CD4-positive, alpha-beta T cell (primary cell): ENCODE measurements at places on chromosomes 7 and 10.

- no peak for DNase-seq
Observed at GRCh38 chr7:27367933-27368549, 125.4 kb downstream of the EVX1 start.

- DNase-seq, result no peak
Observed at GRCh38 chr10:42802876-42803275, 20.3 kb downstream of the BMS1 start.

GRCh38 chr10:84026821-84027257 lies 112.5 kb upstream of the GHITM start:
- no peak for DNase-seq

DNA sequence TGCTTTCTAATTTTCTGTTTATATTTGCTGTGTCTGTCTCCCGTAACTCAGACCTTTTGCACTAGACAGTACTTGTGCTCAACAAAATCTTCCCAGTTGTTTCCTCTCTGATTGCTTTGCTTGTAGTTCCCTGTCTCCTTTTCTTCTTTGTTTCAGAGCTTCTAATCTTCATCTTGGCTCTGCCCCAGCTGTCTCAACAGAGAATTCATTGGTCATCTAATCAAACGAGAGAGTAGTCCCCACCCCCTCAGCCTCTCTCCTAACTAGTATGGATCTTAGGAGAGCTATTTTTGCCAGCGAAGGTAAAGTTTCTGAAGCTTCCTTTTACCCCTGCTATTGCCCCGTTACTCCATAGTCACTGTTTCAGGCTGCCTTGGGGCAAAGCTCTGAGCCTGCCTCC lies 32.8 kb downstream of the SLC26A4 start:
- no peak for DNase-seq

DNA sequence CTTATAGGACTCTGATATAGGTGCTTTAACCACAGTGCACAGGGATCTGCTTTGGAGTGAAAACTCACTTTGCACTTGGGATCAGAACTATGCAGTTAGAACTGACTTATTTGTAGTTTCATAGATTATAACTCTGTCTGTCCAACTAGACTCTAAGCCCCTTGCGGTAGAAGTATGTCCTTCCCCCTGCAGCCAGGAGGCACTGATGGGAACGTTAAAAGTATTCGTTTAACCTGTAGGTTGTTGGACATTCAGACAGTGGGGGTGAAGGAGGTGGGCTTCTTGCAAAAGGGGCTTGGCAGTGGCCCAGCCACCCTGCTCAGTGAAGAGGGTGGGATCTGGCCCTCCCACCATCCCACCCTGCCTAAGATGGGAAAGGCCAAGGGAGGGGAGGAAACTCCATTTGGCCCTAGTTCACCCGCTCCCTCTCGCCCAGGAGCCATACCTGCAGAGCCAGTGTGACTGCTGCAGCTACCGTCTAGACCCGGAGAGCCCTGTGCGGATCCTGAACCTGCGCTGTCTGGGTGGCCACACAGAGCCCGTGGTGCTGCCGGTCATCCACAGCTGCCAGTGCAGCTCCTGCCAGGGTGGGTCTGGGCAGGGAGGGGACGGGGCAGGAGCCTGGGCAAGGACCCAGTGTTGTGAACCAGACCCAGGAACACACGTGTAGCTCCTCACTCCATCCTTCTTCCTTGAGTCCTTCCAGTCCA lies 5.7 kb upstream of the ZNF862 start:
- no peak for DNase-seq

GRCh38 chr7:116902867-116903266 lies 40.5 kb downstream of the CAPZA2 start:
- DNase-seq, result no peak

DNA sequence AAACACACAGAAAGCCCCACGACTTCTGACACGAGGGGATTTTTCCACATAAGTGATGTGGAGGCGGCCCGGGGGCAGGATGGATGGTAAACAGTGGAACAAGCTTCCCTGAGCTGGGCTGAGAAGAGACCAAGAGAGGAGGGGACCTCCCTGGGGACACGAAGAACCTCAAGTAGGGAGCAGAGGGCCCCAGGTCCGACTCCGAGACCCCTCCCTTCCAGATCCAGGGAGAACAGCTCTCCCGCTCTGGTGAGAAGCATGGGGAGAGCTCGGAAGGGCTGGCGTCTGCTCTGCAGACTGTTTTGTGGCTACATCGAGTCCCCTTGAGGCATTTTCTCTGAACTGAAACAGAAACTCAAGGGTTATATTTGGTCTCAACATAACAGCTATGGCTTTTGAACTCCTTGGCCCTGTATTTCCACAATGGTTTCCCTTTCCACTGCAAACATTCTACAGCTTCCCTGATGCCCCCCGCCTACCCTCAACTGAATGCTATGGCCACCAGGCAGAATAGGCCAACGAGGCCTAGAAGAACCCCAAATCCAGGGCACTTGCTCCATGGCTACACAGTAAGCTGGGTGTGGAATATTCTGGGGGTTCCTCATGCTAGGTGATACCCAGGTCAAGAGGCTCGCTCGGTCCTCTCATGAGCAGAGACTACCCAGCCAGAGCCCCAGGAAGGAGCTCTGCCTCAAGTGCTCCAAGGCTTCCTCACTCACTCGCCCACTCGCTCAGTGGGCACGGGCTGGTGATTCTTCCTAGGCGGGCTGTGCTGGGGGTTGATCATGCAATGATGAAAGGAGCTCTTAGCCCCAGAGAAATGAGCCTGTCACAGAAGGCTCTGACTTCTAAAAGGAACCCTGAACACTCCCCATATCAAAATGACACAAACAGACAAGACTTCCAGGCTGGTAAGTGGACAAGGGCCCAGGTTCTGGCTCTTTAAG lies 47.5 kb downstream of the FAM53B start:
- DNase-seq, result no peak

- DNase-seq, result peak; percentile 38
Observed at GRCh38 chr7:100655908-100656674, at the start of gene ACTL6B. ACTL6B (minus strand) TSS chr7:100656448; CDS start chr7:100656354, 94 bp downstream.

- no peak for DNase-seq
Observed at GRCh38 chr10:11772575-11773288, 30.6 kb downstream of the ECHDC3 start.

GRCh38 chr10:27153845-27154193 lies 365 bp downstream of the YME1L1 start:
- no peak for DNase-seq

- DNase-seq, result no peak
Observed at GRCh38 chr10:15197276-15197675, 28.8 kb upstream of the NMT2 start.

DNA sequence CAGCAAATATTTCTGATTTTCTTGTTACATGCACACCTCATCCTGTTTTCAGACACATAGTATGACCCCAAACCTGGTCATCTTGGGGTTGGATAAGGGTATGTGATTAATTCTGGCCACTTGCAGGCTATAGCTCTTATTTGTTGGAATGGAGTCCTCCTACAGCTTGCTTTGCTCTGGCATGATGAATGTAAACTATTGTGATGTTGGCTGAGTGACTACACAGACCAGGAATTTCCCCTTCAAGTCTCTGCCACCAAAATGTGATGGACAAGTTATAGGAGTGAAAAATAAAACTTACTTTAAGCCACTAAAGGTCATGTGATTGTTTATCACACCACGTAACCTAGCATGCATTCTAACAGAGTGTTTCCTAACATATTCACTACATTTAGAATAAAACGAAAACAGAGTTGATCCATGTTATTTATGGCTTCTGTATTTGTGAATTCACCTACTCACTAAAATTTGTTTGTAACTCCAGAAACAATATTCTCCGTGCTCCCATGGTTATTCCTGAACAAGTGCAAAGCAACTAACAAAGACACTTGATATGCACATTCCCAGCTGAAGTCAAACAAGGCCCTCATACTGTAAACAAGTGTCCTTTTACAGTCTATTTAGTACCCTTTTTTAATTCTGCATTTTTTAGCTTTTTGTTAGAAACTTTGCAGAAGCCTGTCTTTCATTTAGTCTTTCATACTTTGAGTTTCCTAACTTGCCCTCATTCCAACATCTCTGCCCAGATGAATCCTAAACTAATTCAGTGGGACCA lies 599.2 kb upstream of the PCDH15 start:
- DNase-seq, result no peak

GRCh38 chr7:131279044-131279443 lies 48.6 kb upstream of the MKLN1 start:
- DNase-seq, result no peak

DNA sequence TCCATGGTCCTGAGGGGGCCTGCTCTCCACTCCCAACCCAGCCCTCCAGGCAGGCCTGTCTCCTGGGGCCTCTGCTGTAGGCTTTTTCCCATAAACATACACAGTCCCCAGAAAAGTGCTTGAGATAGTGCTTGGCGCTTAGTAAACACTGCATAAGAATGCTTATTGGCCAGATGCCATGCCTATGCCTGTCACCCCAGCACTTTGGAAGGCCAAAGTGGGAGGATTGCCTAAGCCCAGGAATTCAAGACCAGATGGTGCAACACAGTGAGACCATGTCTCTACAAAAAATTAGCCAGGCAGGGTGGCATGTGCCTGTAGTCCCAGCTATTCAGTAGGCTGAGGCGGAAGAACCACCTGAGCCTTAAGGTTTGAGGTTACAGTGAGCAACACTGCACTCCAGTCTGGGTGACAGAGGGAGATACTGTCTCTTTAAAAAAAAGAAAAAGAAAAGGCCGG lies 24.6 kb upstream of the ASL start:
- DNase-seq, result no peak

GRCh38 chr7:100865372-100865911 lies 1.7 kb upstream of the TRIP6 start:
- DNase-seq, result no peak

- DNase-seq, result no peak
Observed at GRCh38 chr7:94999069-94999351, 91.6 kb downstream of the PPP1R9A start.

- DNase-seq, result no peak
Observed at GRCh38 chr10:104450954-104451353, 97.3 kb downstream of the CFAP58 start.

DNA sequence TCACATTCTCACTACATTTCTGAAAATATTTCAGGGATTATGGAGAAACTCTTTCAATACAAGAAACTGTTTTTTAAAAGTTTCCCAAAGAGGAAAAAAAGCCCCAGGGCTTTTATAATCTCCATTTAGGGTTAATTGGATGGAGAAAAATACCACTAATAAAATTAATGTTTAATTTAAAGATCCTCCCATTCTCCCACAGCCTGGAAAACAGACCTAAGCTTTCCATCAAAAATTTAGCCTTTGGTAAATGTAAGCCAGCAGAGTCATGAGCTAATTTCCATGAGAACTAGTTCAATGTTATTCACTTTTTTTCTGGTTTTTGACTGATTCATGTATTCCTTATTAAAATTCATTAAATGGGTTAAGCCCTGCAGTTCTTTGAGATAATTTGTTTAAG lies 408.7 kb downstream of the PHTF2 start:
- no peak for DNase-seq

DNA sequence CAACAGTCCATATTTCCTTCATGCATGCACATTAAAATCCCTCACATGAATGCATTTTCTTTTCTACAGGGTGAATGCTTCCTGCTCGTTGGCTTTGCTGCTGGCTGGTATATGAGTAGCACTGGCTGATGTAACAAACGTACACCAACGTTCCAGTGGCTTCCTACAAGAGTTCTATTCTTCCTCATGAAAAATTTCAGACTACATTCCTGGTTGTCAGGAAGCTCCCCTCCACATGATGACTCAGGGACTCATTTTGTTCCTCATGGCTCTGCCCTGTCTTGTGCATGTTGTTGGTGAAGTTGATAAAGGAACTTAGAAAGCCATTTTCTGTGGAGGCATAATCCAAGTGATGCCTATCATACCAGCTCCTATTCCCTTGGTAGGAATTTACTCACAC lies 470.7 kb upstream of the KLF6 start:
- no peak for DNase-seq
